ENCODE measurements at places on chromosomes 11 and 22. TPM values are rescaled to one million over a fixed set of nuclear protein-coding genes. Genes with fewer than 3 reads are reported as not detected.

- DNase-seq, result no peak
Measured at GRCh38 chr11:75028724-75029123, 40.0 kb downstream of the NEU3 start.

DNA sequence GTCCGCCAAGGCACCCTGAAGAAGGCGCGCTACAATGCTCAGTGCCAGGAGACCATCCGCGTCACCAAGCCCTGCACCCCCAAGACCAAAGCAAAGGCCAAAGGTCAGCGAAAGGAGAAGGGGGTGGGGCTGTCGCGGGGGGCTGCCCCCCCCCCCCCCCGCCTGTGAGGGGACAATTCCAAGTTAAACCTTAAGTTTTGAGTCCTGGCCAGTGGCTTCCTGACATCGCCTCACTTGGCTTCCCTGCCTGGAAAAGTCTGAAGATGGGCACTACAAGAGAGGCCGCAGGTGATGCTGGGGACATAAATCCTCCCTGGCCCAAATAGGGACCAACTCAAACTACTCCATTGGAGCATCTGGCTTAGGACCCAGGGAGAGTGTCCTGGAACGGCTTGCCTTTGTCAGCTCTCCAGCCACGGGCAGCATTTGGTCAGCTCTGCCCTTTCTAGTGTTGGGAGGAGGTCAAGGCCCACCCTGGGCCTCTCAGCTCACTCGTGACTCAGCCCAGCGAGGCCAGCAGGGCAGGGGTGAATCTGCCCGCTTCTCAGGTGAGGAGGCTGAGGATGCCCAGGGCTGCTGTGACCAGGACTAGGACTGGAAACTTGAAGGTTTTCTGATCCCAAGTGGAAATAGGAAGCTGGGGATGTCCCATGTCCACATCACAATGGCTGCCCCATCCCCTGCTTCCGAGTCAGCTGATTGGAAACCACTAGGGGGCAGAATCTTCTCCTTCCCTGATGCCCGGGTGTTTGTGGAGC is 1.4 kb downstream of the MDK start:
- DNase-seq, result no peak

The PIWIL4 gene
- polyA plus RNA-seq, result 3.8 TPM

The NUP50 gene
- polyA plus RNA-seq, result 52.0 TPM

DNA sequence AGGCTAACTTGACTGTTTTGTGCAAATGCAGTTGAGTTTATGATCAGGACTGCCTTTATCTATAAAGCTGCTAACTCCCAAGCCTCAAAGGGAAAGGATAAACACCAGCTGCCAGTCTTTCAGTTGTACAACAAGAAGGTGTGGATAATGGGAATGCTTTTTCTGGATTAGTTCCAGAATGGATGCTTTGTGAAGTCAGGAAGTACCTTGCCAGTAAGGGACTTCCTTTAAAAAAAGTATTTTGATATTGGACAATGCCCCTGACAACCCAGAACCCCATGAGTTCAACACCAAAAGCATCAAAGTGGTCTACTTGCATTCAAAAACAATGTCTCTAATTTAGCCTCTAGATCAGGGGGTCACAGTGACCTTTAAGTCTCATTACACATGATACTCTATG is 32.0 kb downstream of the OR5A2 start:
- no peak for DNase-seq

DNA sequence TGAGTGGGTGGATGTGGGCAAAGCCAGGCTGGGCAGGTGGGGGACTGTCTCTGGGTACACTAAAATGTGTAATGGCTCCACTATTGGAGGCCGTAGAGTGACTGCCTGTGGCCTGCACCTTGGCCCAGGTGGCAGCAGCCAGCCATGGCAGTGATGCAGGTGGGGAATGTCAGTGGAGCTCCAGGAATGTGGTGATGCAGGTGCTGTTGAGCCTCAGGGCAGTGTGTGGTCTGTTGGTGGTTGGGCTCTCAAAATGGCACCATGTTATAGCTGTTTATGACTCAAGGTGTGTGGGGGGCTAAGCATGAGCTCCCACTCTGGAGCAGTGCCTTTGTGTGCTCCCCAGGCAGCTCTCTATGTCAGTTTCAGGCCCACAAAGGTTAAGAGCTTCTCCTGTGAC is 40.2 kb upstream of the CCDC90B start:
- DNase-seq, result no peak

GRCh38 chr11:62958547-62959421 is 26.0 kb downstream of the SLC22A6 start:
- DNase-seq, result peak; percentile 59

DNA sequence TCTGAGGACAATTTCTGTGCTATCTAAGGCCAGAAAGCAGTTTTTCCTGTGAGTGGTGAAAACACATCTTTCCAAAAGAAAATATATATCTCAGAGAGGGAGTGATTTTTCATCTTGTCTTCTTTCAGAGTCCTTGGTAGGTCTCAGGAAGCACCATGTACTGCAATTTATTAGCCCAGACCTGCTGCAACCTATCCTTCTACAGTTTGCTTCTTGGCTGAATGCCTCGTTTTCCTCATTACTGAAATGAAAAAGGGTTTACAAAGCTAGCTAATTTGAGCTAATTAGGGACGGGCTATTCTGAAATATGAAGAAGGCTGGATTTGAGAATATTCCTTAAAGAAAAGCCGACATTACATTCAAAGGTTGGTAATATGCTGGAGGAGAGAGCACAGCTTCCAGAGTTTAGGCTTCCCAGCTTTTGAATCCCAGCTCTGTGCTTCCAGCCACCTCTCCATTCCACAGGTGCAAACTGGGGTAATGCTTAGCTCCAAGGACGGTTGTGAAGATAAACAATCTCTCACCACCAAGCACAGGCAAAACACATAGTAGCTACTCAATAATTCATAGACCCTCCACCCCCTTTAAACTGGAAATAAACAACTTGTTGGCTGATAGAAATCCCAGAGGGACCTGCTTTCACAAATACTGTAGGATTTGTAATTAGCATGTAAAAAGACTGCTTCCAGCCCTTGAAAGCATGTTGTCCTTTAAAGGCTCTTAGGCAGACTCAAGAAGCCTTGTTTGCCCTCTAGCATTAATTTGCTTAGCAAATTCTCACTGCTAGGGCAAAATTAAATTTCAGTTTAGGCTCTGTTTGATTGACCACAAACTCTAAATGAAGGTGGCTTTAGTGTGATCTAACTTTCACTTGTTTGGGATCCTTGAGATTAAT is 24.5 kb upstream of the SESN3 start:
- DNase-seq, result no peak

DNA sequence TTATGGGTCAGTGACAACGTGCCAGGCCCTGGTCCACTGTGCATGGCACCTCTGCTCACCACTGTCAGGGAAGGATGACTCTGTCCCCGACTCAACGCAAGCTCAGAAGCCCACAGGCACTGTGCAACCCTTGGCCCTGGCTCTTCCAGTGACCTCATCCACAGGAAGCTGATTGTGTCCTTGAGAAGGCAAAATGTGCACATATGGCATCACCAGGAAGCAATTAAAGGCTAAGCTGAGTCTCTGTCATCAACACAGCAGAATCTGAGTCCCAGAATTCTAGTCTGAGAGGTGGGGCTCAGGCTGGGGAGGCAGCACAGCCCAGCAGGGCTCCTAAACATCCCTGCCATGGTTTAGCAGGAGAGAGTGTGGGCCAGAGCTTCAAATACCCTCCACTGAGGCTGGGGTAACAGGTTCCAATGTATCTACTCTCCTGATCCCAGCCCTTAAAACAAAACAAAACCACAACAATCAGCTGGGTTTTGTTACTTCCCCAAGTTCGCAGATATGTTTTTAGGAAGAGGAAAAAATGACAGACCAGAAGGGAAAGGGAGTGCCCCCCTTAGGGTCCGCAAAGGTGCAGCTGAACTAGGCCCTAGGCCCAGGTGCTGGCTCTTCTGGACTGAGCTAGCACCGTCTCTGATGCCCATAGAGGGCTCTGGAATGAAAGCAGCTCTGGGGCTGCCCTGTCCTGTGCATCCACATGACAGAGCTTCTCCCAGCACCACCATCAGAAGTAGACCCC is 33.5 kb upstream of the GNAZ start:
- DNase-seq, result no peak

The ADM gene
- 11.6 TPM for polyA plus RNA-seq

The OR52E1 gene
- not detected for polyA plus RNA-seq

DNA sequence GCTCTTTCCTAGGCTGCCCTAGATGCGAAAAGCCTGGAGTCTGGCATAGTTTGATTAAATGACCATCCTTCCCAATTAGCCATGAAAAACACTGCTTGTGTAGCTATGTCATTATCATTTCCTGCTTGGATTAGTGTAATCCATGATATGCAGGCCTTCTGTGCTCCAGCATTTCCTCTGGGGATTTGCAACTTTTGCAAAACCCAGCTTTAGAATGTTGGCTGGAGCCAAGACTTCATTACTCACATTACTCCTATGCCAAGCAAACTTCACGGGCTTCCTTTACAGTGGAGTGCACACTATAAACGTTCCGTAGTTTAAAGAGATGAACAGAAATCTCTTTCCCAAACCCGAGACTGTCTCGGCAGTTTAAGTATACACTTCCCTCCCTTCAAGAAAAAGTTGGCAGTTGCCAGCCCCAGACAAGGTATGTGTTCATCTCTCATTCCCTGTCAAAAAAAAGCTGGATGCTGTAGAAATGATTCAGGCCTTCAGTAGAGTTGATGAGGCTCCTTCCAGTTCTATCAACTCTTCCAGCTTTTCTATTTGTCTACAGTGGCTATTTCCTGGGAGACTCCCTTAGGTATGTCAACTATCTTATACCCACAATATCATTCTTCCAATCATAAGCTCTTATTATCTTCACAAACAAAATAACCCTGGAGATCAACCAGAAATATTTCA is 180.0 kb downstream of the MAML2 start:
- DNase-seq, result no peak

- no peak for DNase-seq
Measured at GRCh38 chr11:3194016-3194816, 24.4 kb downstream of the MRGPRG start.

The PTPRJ gene
- 23.5 TPM for polyA plus RNA-seq

DNA sequence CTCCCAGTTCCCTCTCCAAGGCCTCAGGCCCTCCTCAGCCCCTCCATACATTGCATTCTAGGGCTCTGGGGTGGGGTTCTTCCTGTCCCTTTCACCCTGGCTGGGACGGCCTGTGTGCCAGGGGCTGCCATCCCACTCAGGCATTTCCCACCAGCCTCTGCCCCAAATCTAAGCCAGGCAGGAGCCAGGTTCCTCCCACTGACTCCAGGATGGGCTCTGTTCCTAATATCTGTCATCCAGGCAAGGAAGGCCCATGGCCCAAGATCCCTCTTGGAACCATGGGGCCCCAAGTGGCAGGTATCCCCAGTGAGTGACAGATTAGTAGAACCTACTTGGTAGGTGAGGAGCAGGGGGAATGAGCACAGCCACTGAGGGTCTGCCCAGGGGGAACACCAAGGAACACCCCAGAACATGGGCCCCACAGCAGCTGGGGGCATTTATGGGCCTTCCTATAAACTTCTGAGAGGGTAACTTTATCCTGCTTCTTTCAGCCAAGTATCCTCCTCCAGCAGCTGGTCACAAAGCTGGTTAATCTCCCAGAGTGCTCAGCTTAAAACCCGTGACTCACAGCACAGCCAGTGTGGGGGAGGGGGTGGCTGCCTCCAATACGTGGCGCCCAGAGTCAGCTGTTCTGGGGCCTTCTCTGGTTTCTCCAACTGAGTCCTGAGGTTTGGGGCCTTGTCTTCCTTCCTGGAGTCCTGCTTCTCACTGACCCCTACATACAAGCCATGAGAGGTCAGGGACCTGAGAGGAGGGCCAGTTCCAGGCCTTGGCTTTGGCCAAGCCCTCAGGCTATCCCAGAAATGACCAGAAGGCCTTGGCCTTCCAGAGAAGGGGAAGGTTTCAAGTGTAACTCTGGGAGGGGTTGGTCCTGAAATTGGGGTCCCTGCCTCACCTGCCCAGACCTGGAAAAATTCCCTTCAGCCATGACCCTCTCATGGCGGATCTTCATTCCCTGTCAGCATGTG is 19.9 kb upstream of the MYOD1 start:
- no peak for DNase-seq
